ELR (cell line): ENCODE measurements at places on chromosomes 7 and 10.

GRCh38 chr7:95297041-95297440 is 27.3 kb downstream of the PON1 start:
- DNase-seq, result no peak

- no peak for DNase-seq
These were observed 237.2 kb downstream of the CSTF2T start for GRCh38 chr10:51462076-51462779.

DNA sequence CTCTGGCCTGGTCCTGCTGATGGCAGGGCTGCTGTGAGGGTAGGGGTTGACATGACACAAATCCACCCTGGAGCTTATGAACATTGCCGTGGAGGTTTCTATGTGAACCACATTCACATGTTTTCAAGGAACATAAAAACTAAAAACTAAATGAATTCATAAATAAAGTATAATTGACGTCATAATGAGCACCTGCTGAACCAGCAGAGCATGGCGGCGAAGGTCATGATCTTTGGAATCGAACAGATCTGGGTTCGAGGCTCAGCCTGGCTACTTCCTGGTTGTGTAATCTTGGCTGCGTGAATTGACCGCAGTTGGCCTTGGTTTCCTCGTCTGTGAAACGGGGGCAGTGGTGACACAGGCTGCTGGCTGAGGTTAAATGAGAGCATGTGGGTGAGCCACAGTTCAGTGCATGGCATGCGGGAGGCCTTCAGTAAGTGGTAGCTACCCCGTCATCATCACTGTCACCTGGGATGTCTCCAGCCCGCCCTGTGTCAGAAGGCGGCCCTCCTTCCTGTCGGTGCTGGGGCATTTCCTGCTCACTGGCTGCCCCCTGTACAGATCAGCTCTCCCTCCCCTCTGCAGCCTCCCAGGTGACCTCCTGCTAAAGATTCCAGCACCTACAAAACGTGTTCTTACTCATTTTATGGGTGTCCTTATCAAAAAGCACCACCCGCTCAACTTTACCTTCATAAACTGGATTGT is 190.3 kb upstream of the SHH start:
- DNase-seq, result no peak

DNA sequence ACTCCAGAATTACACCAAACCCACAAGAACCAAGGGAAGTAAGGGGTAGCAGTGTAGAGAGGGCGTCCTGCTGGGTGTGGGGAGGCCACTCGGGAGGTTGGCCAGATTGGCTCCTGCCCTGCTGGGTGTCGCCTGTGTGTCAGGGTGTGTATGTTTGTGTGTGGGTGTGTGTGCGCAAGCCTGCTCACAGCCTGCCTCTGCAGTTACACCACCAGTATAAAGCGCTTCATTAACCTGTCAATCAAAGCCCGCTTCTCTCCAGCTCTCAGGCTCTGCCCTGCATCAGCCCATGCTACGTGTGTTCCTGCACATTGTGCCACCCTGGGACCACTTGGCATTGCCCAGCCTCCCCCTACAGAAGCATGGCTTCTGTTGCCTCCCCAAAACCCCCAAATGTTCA is 83.3 kb upstream of the PAX2 start:
- DNase-seq, result no peak
